Activated T-helper 2 cell treated with anti-CD3 and anti-CD28 coated beads, Interferon-gamma antibody, Interleukin-2, Interleukin-4, amounts not matched to agents 10 μg/mL and 5 μg/mL and 100 μg/mL, durations not matched to agents 14 hours and 24 hours and 36 hours (primary cell): ENCODE measurements at places on chromosomes 5 and 9. TPM values are rescaled to one million over a fixed set of nuclear protein-coding genes. Genes with fewer than 3 reads are reported as not detected.
A peak's percentile ranks its signal among the peaks of the same experiment; 100 is the strongest.

GRCh38 chr9:34253460-34253837 is 74.6 kb downstream of the UBAP1 start:
- peaks cover 32% of the 10 kb centered on the region for H3K36me3 ChIP-seq
- H3K4me1 ChIP-seq, result no peaks in the 10 kb centered on the region
- no peak overlapping the region for H3K4me3 ChIP-seq
- no peaks in the 10 kb centered on the region for H3K27me3 ChIP-seq

GRCh38 chr9:357560-357959 is 142.9 kb downstream of the DOCK8 start:
- peaks cover 12% of the 10 kb centered on the region for H3K4me1 ChIP-seq
- H3K36me3 ChIP-seq, result peaks cover 66% of the 10 kb centered on the region
- DNase-seq, result no peak
- no peaks in the 10 kb centered on the region for H3K27me3 ChIP-seq
- no peak overlapping the region for H3K4me3 ChIP-seq

- peak; percentile 39 for DNase-seq
- peak overlapping the region; percentile 5 for H3K4me3 ChIP-seq
- H3K27me3 ChIP-seq, result no peaks in the 10 kb centered on the region
- H3K4me1 ChIP-seq, result peaks cover 45% of the 10 kb centered on the region
Measured at GRCh38 chr5:16626696-16627264, 10.0 kb upstream of the RETREG1 start.

- no peak for DNase-seq
- no peaks in the 10 kb centered on the region for H3K27me3 ChIP-seq
- H3K27ac ChIP-seq, result no peak overlapping the region
- H3K36me3 ChIP-seq, result no peaks in the 10 kb centered on the region
Measured at GRCh38 chr5:178545176-178545575, 45.0 kb downstream of the COL23A1 start.

GRCh38 chr9:104686081-104686480 is 8.2 kb upstream of the OR13D1 start:
- H3K27me3 ChIP-seq, result no peaks in the 10 kb centered on the region
- no peak overlapping the region for H3K27ac ChIP-seq
- no peak for DNase-seq
- no peaks in the 10 kb centered on the region for H3K36me3 ChIP-seq
- peaks cover 3% of the 10 kb centered on the region for H3K4me1 ChIP-seq

DNA sequence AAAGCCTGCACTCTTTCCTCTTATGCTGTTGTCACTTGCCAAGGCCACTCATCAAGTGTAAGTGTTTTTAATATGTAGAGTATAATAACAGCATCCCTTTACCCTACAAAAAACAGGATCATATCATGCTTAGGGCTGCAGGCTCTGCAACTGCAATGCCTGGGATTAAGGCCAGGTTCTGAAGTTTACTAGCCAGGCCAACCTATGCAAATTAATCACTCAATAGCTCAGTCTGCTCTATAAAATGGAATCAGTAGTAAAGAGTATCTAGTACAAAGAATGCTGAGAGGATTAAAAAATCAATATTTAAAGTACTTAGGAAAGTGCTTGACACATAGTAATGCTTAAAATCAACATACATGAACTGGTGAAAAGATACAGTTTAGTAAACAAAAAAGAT is 253.3 kb downstream of the EDIL3 start:
- H3K27ac ChIP-seq, result no peak overlapping the region
- no peaks in the 10 kb centered on the region for H3K27me3 ChIP-seq
- H3K4me3 ChIP-seq, result no peak overlapping the region
- H3K36me3 ChIP-seq, result no peaks in the 10 kb centered on the region

DNA sequence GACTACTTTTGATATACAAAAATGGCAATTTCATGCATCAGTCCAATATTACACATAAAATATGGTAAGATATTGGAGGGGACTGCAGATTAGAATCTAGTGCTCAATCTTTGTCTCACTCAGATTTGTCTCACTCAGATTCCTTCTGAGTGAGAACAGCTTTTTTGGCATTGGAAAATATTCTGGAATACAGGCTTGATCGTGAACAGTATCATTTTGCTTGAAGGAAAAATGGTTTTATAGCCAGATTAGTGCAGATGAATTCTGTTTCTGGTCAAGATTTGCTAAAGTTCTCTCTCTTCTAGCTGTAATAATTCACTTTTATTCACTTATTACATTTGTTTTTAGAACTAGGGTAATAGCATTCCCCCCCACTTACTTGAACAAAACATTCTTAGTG is 51.2 kb downstream of the MAN2A1 start:
- H3K27ac ChIP-seq, result no peak overlapping the region
- peaks cover 18% of the 10 kb centered on the region for H3K36me3 ChIP-seq
- H3K4me3 ChIP-seq, result no peak overlapping the region
- H3K4me1 ChIP-seq, result peaks cover 7% of the 10 kb centered on the region

GRCh38 chr5:60010328-60010727 is 116.8 kb upstream of the PDE4D start:
- no peaks in the 10 kb centered on the region for H3K36me3 ChIP-seq
- no peaks in the 10 kb centered on the region for H3K27me3 ChIP-seq
- H3K27ac ChIP-seq, result no peak overlapping the region

DNA sequence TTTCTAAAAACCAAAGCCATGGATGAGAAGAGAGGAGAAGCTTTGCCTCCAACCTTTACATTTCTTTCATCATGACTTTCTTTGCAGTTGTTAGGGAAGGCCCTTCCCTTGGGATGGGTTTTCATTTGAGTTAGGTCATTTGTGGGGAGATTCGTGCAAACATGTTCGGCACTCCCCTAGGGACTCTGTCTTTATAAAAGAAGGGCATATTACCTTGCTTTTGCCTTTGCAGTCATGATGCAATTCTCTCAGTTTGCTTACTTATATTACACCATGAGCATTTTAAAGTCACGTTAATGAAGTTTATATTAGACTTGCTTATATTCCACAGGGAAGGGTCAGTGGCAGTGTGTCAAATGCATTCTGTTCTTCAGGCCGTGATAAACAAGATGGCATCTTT is 289.3 kb upstream of the WWC1 start:
- no peak for DNase-seq
- H3K27me3 ChIP-seq, result no peaks in the 10 kb centered on the region
- no peak overlapping the region for H3K27ac ChIP-seq
- no peaks in the 10 kb centered on the region for H3K4me1 ChIP-seq
- H3K36me3 ChIP-seq, result no peaks in the 10 kb centered on the region

DNA sequence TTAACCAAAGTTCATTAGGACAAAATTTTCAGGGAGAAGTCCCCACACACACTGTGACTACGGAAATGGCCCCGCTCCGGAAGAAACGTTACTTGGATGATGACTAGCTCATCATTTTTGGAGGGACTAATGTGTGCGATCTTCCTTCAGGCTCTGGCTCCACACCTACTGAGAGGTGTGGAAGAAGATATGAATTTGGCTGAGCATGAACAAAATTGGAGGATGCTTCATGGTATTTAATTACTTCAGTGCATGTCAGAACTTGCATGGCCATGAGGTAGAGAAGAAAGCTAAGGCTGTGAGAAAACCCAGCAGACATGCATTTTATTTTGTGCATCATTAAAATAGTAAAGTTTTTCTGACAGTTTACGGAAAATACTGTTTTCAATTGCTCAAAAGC is 202.1 kb upstream of the TLE4 start:
- no peak for DNase-seq
- H3K27me3 ChIP-seq, result no peaks in the 10 kb centered on the region
- H3K4me1 ChIP-seq, result no peaks in the 10 kb centered on the region
- H3K4me3 ChIP-seq, result no peak overlapping the region
- H3K36me3 ChIP-seq, result no peaks in the 10 kb centered on the region

The ANKRD55 gene
- total RNA-seq, result 1.4 and 2.3 TPM in 2 replicates

The ACOT12 gene
- total RNA-seq, result not detected in 2 replicates

The CNTNAP3B gene
- total RNA-seq, result not detected in 2 replicates

GRCh38 chr5:175855041-175855720 is 16.2 kb upstream of the CPLX2 start:
- no peaks in the 10 kb centered on the region for H3K4me1 ChIP-seq
- H3K27ac ChIP-seq, result no peak overlapping the region
- no peak for DNase-seq
- peaks cover 2% of the 10 kb centered on the region for H3K27me3 ChIP-seq
- no peaks in the 10 kb centered on the region for H3K36me3 ChIP-seq

The MAMDC4 gene
- 19.0 and 21.0 TPM in 2 replicates for total RNA-seq

The SLC6A3 gene
- not detected in 2 replicates for total RNA-seq

The GCNT4 gene
- 0.28 and 0.37 TPM in 2 replicates for total RNA-seq

The MYOZ3 gene
- 0.09 TPM in 2 replicates for total RNA-seq
